ENCODE measurements at places on chromosomes 4 and X.

- DNase-seq: no peak
Measured at GRCh38 chr4:165542476-165542875, 163.7 kb downstream of the CPE start.

DNA sequence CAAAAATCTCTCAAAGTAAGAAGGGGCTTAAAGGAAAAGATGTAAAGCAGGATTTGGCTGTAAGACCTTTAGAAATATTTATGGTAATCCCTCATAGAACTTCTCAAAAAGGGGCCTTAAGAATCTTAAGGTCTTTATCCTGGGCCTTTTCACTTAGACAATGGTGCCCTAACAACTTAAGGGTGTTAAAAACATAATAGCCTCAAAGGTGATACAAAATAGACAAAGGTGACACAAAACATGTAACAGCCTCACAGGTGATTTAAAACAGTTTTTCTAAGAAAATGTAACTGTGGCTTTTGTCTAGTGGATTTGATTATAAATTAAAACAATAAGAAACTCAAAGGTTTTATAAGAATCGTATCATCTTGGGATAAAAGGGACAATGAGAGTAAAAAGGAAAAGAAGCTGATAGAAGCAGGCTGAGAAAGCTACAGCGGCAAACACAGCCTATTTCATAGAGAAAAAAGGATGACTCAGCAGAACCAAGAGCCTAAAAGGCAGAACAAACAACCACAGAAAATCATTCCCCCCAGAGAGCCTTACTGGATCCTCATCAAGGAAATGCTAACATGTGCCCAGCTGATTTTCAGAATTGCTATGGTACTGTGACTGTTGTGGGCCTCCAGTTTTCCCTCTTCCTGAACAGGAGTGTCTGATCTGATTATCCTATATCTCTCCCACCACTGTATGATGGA, 164.3 kb downstream of the STPG2 start:
- DNase-seq: no peak

GRCh38 chr4:24219209-24219608, 329.4 kb upstream of the PPARGC1A start:
- DNase-seq: no peak

DNA sequence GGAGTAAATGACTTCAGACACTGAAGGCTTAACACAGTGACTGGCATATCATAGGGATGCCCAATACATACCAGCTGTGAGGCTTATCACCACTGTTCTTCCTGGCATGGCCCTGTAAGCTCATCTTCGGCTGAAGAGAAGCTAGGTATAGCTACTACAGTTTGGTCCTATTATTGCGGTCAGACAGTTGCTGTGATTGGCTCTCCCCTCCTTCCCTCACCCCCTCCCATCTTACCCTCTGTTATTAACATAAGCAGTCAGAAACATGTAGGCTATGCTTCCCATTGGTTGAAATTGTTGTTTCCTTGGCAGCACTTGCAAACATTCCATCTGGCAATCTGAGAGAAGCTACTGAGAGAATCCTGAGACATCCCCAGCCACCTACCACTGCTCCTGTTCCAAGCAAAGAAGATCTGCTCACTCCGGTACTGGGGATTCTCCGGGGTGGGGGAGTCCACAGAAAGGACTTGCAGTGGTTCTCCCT, at the start of gene AKAP14:
AKAP14 (plus strand) TSS at position 51 of the 484 bp plus-strand sequence. CDS start 7,331 bp downstream, outside the sequence.
- DNase-seq: peak; percentile 8

DNA sequence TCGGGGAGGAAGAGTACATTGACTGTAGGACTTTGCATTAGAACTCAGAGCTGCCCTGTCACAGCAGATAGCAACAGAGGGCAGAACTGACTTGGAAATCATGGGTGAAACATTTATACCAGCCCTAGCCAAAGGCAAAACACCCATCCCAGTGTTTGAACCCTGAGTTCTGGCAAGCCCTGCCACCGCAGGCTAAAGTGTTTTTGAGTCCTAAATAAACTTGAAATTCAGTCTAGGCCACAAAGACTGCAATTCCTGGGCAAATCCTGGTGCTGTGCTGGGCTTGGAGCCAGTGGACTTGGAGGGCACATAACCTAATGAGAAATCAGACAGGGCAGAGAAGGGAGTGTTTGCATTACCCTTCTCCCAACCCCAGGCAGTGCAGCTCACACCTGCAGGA, 1015.7 kb downstream of the FSTL5 start:
- DNase-seq: no peak

DNA sequence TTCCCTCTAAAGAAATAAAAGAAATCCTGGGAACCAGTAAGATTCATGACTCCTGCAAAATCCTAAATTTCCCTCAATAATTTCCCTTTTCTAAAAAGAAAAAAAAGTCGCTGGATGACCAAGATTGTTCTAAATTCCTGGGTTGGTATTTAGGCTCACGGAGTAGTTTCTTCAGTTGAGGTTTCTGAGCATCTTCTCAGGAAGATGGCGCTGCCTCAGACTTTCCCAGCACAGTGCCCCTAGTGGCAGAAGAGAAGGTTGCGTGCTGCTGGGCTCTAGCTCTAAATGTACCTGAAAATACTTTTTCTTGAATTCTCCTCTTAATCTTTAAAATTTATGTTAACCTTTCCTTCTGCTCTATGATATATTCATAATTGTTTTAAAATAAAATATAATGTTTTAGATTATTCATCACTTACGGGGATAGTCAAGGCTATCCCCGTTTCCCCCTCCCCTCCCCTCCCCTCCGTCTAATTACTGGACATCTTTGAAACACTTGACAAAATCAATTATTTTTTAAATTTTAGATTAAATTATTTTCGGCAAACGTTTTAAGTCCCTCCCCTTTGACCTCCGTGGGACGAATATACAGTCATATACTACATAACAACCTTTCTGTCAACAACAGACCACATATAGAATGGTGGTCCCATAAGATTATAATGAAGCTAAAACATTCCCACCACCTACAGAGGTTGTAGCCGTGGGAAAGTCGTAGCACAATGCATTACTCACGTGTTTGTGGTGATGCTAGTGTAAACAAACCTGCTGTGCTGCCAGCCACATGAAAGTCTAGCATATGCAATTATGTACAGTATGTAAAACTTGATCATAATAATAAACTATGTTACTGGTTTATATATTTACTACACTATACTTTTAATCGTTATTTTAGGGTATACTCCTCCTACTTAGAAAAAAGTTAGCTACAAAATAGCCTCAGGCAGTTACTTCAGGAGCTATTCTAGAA, 41.0 kb upstream of the GATB start:
- DNase-seq: peak; percentile 33

- no peak for DNase-seq
Measured at GRCh38 chr4:62209757-62210485, 1009.8 kb downstream of the ADGRL3 start.

- DNase-seq: no peak
Measured at GRCh38 chr4:38284294-38285030, 324.3 kb downstream of the PTTG2 start.

- DNase-seq: no peak
Measured at GRCh38 chr4:7753271-7753670, 186.4 kb downstream of the AFAP1 start.

- DNase-seq: no peak
Measured at GRCh38 chr4:58477950-58478349, 1367.8 kb upstream of the IGFBP7 start.

- no peak for DNase-seq
Measured at GRCh38 chrX:110120025-110120424, 117.1 kb downstream of the TMEM164 start.

DNA sequence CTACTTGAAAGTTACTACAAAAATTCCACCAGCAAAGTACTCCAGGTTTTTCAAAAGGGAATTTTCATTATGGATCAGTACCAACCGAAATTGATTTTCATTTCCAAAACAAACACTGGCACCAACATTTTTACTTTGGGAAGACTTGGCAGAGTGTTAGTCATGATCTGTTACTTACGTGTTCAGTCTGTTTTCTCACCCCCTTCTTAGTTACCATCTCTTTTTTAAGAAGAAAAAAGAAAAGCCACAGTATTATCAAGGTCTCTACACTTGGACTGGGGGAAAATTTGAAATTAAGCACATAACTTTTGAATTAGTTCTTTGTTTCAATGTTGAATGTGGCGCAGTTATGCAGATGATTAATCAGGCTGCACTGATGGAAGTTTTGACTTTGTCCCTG, 27.5 kb downstream of the RBBP7 start:
- no peak for DNase-seq

- DNase-seq: no peak
Measured at GRCh38 chr4:64642936-64643335, 233.7 kb upstream of the TECRL start.

DNA sequence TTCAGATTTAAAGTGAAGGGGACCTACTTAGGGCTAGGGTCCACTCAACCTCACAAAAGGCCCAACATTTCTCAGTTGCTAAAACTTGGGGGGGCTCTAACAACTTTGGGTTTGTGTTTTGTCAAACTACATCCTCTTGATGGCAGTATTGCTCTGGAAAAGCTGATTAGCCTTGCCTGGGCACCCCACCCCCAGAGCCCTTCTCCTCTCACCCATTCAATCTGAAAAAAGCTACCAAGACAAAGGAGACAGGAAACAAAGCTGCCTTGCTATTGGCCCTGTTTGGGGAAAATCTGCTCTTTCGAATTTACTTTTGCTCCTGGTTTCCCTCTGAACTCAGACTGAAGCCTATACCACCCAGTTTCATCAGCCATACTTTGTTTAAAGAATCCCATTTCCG, 195.2 kb upstream of the STK26 start:
- DNase-seq: no peak

DNA sequence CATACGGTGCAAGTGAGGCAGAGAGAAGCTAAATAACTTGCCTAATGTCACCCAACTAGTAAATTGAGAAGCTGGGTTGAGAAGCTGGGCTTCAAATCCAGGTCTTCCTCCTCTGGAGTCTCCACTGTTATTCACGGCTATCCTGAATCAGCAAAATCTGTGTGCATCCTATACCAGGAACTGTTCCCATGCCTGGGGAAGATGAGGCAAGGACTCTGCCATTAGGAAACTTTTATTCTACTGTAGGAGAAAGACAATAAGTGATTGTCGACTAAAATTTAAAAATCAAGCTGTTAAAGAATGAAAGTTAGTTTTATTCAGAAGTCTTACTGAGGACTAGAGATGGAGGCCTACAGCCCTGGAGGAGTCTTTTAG, 872 bp upstream of the TEC start:
- no peak for DNase-seq

DNA sequence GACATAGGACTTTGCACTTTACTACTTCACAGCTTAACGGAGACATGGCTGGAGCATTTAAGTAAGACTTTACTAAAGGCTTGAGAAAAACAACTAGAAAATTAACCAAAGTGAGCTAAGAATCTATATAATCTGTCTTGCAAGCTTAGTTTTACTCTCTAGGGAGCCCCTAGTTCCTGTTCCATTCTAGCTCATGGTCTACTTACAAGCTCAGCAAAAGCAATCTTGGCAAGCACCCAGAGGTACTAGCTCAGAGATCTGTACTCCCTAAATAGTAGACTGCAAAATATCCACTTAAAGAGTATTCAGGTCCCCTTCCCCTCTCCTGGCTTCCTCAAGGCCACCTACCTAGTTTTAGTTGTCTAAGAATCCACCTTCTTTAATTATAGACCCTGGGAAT, 469.0 kb downstream of the IDS start:
- DNase-seq: no peak

GRCh38 chr4:90226734-90227133, 99.5 kb downstream of the CCSER1 start:
- no peak for DNase-seq

DNA sequence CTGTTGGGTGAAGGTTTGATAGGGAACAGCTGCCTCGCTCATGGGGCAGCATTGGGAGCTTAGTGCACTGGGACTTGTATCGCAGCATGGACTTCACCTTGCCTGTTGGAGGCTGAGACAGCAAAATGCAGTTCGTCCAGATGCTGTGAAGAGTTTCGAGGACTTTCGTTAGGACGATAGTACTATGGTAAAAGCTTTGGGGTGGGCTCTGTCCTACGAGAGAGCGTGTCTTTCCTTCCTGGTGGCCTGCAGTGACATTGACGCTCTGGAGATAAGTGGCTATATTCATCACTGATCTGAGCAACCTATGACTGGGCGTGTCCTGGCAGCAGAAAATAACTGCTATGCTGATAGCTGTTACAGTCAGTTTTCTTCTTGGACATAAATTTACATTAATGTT, 44.8 kb downstream of the ARHGAP10 start:
- DNase-seq: no peak

- no peak for DNase-seq
Measured at GRCh38 chrX:98646351-98646750, 1762.6 kb downstream of the RPA4 start.

DNA sequence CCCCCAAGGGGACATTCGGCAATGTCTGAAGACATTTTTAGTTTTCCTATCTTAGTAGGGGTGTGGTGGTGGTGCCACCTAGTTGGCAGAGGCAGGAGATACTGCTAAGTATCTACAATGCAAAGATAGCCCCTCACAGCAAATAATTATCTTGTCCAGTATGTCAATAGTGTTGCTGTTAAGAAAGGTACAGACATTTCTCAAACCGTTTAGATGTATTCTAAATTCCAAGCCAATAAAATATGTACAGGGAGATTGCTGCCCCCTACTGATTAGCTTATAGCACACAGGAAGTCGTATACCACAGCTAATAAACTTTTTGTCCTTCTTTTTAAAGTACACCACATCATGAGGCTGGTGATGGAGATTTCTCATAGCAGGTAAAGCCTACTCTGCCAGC, 260.5 kb downstream of the TMA16 start:
- no peak for DNase-seq

GRCh38 chrX:1059576-1060561, 152.6 kb downstream of the CRLF2 start:
- no peak for DNase-seq

DNA sequence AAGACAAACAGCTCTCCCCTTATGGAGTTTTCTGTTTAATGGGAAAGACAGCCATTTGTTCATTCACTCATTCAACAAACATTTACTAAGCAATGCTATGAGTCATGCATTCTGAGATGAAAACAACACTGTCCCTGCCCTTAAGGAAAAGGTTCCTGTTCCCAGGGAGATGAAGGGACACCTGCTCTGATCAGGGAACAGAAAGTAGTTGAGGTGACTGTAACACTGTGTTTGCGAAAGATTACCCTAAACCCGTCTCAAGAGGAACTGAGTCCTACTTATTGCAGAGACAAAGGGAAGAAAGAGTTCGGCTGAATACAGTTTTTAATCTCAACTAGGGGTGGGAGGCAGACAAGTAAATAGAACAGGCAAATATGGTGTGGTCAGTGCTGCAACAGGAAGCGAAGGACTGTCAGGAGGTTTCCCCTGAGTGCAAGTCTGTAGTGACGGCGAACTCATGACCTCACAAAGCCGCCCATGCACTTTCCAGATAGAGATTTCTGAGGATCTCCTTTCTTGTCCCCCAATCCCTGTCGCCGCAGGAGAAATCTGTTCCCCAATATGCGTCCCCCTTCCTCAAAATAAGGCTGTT, 712 bp downstream of the STX18 start:
- peak; percentile 65 for DNase-seq
